ENCODE measurements at places on chromosomes 3 and 15. TPM values are rescaled to one million over a fixed set of nuclear protein-coding genes. Genes with fewer than 3 reads are reported as not detected.

GRCh38 chr15:99253381-99254090, 2.3 kb downstream of the LRRC28 start:
- H3K27me3 ChIP-seq: no peaks in the 10 kb centered on the region
- H3K27ac ChIP-seq: no peak overlapping the region
- peaks cover 31% of the 10 kb centered on the region for H3K4me1 ChIP-seq
- H3K4me3 ChIP-seq: no peak overlapping the region
- DNase-seq: no peak
- no peaks in the 10 kb centered on the region for H3K36me3 ChIP-seq

- H3K27me3 ChIP-seq: no peaks in the 10 kb centered on the region
- H3K4me1 ChIP-seq: peaks cover 12% of the 10 kb centered on the region
- no peak overlapping the region for H3K4me3 ChIP-seq
- no peak overlapping the region for H3K27ac ChIP-seq
These were observed 314.7 kb downstream of the RORA start for GRCh38 chr15:60914360-60914759.

DNA sequence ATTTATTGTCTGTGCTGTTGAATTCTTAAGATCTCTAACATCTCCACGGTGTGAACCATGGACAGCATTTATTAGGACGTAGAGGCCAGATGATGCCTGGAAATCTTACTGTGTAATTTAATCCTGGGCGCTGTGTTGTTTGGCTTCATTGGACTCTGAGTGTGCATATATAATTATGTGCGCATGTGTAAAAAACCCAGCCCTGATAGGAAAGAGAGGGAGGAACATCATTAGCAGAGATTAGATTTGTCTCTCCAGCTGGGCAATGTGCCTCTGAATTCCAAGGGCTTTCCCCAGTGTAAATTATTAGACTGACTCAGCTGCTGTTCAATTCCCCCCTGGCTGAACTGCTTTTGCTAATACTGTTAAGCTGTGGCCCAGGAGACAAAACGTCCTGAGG, 39.6 kb downstream of the MAP3K13 start:
- no peaks in the 10 kb centered on the region for H3K27me3 ChIP-seq
- H3K4me1 ChIP-seq: no peaks in the 10 kb centered on the region
- no peak overlapping the region for H3K27ac ChIP-seq
- H3K4me3 ChIP-seq: no peak overlapping the region
- H3K36me3 ChIP-seq: no peaks in the 10 kb centered on the region

GRCh38 chr15:83890587-83890986, 236.7 kb downstream of the ADAMTSL3 start:
- no peaks in the 10 kb centered on the region for H3K4me1 ChIP-seq
- no peak overlapping the region for H3K4me3 ChIP-seq
- DNase-seq: no peak
- H3K27ac ChIP-seq: no peak overlapping the region

GRCh38 chr3:38085311-38085942, 46.4 kb downstream of the DLEC1 start:
- no peak for DNase-seq
- H3K27ac ChIP-seq: no peak overlapping the region
- H3K36me3 ChIP-seq: no peaks in the 10 kb centered on the region
- no peak overlapping the region for H3K4me3 ChIP-seq
- H3K4me1 ChIP-seq: no peaks in the 10 kb centered on the region
- H3K27me3 ChIP-seq: no peaks in the 10 kb centered on the region

DNA sequence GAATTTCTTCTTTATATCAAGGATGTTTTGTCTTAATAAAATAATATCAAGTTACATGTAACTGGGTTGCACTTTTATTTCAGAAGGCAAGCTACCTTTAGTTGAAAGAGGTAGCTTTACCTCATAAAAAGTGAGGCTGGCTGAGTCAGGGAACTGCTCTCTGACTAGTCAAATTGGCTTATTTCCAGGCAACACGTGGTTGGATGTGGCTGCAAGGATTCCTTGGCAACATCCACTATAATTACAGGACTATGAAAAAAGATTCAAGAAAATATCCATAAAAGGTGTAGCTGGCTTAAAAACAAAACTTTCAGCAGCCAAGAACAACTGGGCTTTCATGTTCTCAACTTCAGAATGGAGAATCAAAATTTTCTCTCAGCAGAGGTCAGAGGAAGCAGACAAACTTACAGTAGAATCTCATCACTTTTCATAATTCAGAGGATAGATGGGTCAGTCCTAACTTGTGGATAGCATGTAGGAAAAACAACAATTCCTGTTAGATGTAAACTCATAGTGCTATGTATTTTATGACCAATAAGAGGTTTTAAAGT, 779.1 kb downstream of the MECOM start:
- no peak overlapping the region for H3K4me3 ChIP-seq
- H3K27ac ChIP-seq: no peak overlapping the region
- no peak for DNase-seq
- no peaks in the 10 kb centered on the region for H3K4me1 ChIP-seq

- peaks cover 8% of the 10 kb centered on the region for H3K4me1 ChIP-seq
- no peak overlapping the region for H3K27ac ChIP-seq
- peak; percentile 70 for DNase-seq
- no peaks in the 10 kb centered on the region for H3K36me3 ChIP-seq
- H3K27me3 ChIP-seq: no peaks in the 10 kb centered on the region
These were observed 16.9 kb downstream of the SLC24A1 start for GRCh38 chr15:65638681-65639089.

DNA sequence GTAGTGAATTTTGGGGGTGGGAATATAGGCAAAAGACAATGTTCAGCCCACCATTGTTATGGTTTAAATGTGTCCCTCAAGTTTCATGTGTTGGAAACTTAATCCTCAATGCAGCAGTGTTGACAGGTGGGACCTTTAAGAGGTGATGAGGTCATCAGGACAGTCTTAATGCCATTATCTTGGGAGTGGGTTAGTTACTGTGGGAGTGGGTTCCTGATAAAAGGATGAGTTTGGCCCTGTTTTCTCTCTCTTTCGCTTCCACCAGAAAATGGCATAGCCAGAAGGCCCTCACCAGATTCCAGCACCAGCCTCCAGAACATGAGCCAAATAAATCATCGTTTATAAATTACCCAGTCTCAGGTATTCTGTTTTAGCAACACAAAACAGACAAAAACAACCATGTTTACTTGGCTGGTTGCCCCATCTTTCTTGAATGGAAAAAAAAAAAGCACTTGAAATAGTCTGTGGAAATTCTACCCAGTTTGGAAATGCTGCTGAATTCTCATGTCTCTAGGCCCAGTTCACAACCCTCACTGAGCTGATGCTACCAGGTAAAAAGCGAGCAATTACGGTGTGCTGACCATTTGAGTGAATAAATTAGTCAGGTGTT, 31.0 kb upstream of the MFSD1 start:
- no peaks in the 10 kb centered on the region for H3K36me3 ChIP-seq
- H3K27me3 ChIP-seq: no peaks in the 10 kb centered on the region
- no peak for DNase-seq
- no peaks in the 10 kb centered on the region for H3K4me1 ChIP-seq
- no peak overlapping the region for H3K4me3 ChIP-seq

GRCh38 chr3:30810625-30811024, 83.8 kb downstream of the GADL1 start:
- H3K4me3 ChIP-seq: no peak overlapping the region
- no peaks in the 10 kb centered on the region for H3K36me3 ChIP-seq
- peak; percentile 3 for DNase-seq
- no peak overlapping the region for H3K27ac ChIP-seq
- H3K27me3 ChIP-seq: no peaks in the 10 kb centered on the region
- no peaks in the 10 kb centered on the region for H3K4me1 ChIP-seq

- H3K27me3 ChIP-seq: no peaks in the 10 kb centered on the region
- no peaks in the 10 kb centered on the region for H3K36me3 ChIP-seq
- no peaks in the 10 kb centered on the region for H3K4me1 ChIP-seq
- no peak overlapping the region for H3K27ac ChIP-seq
- DNase-seq: no peak
- no peak overlapping the region for H3K4me3 ChIP-seq
These were observed 196.5 kb downstream of the KLF13 start for GRCh38 chr15:31523027-31523654.

- no peaks in the 10 kb centered on the region for H3K4me1 ChIP-seq
- no peak overlapping the region for H3K27ac ChIP-seq
- H3K27me3 ChIP-seq: no peaks in the 10 kb centered on the region
These were observed 28.3 kb downstream of the SRP14 start for GRCh38 chr15:40010686-40011085.

DNA sequence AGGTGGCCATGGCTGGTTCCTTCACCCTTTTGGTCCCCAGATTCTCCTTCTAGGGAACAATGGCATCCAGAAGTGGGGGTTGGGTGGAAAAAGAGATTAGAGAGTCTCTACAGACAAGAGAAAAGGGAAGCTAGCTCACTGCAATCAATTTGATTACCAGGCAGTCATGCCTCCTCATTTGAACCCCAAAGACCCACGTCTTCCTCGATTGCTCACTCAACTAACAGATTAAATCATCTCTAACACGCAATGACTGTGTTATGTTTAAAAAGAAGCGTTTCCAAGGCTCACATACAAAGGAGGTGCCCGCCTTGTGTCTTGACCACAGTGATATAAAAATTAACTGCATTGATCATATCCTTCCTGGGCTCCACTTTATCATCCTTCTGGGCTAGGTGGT, 57.6 kb downstream of the BHLHE40 start:
- H3K27ac ChIP-seq: no peak overlapping the region
- no peak for DNase-seq
- no peaks in the 10 kb centered on the region for H3K36me3 ChIP-seq
- H3K4me1 ChIP-seq: no peaks in the 10 kb centered on the region
- H3K4me3 ChIP-seq: no peak overlapping the region

DNA sequence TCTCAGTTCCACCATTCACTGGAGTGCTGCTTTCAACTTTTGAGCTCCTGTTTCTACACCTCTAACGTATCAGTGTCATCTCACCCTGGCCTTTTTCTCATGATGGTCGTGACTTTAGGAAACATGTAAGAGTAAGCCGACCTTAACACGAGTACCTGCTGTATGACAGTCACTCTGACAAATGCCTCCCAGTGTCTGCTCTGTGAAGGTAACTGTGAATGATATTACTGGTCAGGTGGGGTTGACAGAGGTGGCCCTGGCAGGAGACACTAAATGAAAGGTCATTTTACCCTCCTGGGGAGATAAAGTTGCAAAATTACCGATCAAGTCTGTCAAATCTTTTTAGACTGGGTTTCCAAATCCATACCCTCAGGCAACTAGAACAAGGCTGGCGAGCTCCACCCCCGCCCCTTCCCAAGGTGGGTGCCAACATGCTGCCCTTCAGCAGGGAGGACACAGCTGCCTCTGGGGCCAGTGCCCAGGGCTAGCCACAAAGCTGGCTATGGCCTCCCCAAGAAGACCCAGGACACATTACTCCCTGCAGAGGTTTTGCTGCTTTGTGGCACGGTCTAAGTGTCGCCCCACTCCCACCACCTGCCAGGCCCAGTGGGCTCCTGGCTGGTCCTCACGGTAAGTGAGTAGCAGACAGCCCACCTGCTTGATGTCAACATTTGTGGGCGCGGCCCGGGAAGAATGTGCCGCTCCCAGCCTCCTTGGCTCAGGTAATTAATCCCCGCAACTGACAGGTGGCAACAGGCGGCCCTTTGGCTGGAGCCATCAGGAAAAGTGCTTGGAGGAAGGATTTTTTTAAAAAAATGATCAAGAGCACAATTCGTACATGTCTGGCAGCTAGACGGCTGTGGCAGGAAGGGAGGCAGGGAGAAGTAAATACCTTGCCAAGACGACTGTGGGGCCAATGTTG, 211.8 kb downstream of the TP63 start:
- H3K4me1 ChIP-seq: no peaks in the 10 kb centered on the region
- H3K4me3 ChIP-seq: no peak overlapping the region
- H3K27me3 ChIP-seq: no peaks in the 10 kb centered on the region
- H3K27ac ChIP-seq: no peak overlapping the region
- no peak for DNase-seq
- no peaks in the 10 kb centered on the region for H3K36me3 ChIP-seq

DNA sequence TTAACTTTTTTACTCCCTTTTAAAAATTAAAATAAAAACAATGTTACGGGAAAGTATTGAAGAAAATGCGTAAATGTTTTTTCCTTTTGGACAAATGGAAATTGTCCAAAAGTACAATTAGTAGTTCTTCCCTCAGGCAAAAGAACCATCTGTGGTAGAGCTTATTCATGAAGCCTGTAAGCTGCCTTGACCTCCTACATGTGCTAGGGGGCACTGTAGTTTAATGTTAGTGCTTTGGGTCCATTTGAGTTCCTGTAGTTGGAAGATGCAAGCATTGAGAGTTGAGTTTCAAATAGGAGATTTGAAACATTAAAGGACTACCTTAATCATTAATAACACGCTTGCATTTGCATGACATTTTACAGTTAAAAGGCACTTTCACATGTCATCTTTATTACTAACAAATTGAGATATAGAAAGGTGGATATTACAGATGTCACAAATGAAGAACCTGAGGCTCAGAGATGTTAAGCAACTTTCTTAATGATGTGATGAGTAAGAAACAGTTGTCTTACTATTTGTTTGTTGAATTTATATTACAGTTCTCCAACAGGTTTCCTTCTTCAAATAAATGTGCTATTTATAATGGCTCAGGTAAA, 1.8 kb upstream of the ZNF385D start:
- no peak for DNase-seq
- H3K4me3 ChIP-seq: no peak overlapping the region
- H3K27me3 ChIP-seq: no peaks in the 10 kb centered on the region
- no peak overlapping the region for H3K27ac ChIP-seq

- no peak overlapping the region for H3K4me3 ChIP-seq
- no peak overlapping the region for H3K27ac ChIP-seq
- no peaks in the 10 kb centered on the region for H3K4me1 ChIP-seq
- no peaks in the 10 kb centered on the region for H3K36me3 ChIP-seq
- no peaks in the 10 kb centered on the region for H3K27me3 ChIP-seq
- no peak for DNase-seq
These were observed 153.9 kb upstream of the ARHGEF26 start for GRCh38 chr3:153967260-153967659.

DNA sequence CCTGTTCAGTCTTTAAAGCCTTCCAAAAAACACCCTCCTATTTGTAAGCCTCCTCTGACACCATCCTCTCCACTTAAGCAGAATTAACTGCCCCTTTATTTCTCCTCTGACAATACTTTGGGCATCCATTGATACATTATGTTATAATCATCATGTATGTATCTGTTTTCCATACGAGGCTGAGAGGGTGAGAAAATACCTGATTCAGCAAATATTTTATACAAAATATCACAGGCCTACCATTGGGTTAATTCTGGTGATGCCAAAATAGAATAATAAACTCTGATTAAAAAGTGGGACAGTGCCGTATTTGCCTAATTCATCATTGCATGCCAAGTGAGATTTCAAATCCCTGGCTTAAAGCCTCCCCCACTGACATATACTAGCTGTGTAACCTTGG, 118.2 kb upstream of the ADAMTS9 start:
- H3K36me3 ChIP-seq: no peaks in the 10 kb centered on the region
- H3K27me3 ChIP-seq: no peaks in the 10 kb centered on the region

GRCh38 chr3:72970942-72971341, 25.7 kb upstream of the PPP4R2 start:
- H3K36me3 ChIP-seq: no peaks in the 10 kb centered on the region
- peaks cover 13% of the 10 kb centered on the region for H3K4me1 ChIP-seq
- no peak overlapping the region for H3K4me3 ChIP-seq
- DNase-seq: no peak

ADAMTSL3 gene
- polyA plus RNA-seq: not detected

SYNM gene
- 0.09 TPM for polyA plus RNA-seq

SLC28A1 gene
- not detected for polyA plus RNA-seq

CCR2 gene
- 39.7 TPM for polyA plus RNA-seq

GJD2 gene
- polyA plus RNA-seq: not detected

Measured in CD4-positive, alpha-beta memory T cell (primary cell).